H54 (cell line): ENCODE measurements at places on chromosomes 1 and 21.

DNA sequence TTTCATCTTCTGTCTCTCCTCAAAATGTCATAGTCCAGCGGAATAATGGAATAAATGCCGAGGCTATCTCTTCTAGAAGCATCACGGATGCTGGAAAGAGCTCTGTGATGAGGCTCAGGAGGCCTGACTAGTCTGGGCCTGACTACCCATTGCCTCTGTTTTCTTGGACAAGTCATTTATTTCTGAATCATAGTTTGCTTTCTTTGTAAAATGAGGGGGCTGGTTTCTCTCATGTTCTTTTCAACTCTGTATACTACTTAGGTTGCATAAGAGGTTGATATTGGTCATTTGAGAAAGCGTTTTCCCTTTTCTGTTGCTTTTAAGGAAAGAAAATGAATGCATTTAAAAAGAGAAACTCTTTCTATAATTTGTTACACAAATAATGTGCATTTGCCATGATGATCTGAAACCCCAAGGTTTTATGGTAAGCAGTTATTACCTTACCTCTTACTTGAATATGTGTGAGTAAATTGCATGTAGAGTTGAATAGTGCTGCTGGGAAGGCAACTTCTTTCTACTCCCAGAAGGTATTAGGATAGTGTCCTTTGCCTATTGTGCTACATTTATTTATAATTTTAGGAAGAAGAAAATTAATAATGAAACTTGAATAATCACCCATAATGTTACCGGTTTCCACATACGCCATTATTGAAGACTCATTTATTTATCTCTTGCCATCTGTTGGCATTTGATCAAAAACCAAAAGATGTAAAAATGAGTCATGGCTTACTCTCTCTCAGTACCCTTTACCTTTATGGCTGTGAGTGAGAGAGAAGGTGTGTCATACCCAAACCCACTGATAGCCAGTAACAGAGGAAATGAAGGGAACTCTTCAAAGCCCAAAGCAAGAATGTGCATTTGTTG is 179.1 kb downstream of the FASLG start:
- no peak for DNase-seq

DNA sequence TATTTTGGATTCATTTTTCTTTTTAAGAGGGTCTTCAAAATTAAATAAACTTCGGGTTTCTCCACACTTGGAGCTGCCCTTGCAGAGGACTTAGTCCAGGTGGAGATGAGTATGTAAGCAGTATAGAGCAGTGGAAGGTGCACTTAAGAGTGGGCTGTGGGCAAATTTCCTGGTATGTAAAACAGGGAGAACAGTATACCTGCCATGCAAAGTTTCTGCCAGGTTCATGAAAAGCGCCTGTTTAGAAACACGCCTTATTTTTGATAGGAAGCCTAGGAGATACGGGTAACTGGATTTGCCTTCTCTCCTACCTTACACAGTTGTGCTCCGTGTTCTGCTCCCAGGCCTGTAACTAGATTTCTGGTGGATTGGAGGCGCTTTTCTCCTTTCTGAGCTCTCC is 1.2 kb downstream of the KDM4A start:
- DNase-seq = no peak

GRCh38 chr1:112000048-112000447 is 10.6 kb upstream of the KCND3 start:
- no peak for DNase-seq

GRCh38 chr1:176462674-176463378 is at the start of gene PAPPA2:
PAPPA2 (plus strand) TSS chr1:176463175; CDS start chr1:176556323, 93,148 bp downstream.
- DNase-seq = no peak

DNA sequence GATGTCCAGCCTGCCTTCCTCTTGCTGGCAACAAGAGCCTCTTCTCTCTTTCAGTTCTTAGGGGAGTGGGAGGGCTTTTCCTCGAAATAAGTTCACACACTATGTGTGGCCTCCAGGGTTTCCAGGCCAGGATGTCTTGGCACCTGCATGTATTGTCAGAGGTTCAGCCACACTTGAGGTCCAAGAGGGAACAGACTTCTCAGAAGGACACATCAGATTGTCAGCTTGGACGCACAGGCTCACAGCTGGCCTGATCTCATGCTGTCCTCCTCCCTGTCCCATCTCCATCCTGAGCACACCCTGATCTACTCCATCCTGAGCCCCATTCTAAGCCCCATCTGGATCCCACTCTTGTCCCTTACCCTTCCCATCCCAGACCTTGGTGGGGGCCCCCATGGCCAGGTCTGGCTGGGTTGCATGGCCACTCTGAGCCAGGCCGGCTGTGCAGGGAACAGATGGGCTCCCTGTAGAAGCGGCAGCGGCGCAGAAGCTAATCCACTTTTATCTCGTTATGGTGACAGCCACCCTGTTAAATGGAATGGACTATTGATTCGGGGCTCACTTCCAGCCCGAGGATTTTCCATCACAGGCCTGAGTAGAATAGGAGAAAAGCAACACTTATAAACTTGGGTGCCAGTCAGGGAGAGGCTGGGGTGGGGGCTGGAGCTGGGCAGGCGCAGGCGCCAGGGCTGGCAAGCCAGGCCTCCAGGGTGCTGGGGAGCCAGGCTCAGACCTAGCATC is 85.1 kb upstream of the CSF3R start:
- DNase-seq = no peak

- no peak for DNase-seq
These were observed 2569.4 kb upstream of the TPTE start for GRCh38 chr21:7951854-7952519.

GRCh38 chr1:98323906-98324358 is 337.6 kb upstream of the SNX7 start:
- no peak for DNase-seq

GRCh38 chr1:101394041-101394440 is 157.2 kb downstream of the S1PR1 start:
- no peak for DNase-seq

DNA sequence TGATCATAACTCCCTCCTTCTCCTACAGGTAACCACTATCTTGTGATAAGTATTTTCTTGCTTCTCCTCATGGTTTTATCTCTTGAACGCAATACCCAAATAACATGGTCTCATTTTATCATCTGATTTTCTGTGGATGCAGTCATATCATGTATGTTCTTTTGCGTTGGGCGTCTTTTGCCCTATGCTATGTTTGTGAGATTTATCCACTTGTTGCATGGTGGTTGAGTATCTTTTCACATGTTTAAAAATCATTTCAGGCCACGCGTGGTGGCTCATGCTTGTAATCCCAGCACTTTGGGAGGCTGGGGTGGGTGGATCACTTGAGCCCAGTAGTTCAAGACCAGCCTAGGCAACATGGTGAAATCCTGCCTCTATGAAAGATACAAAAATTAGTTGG is 15.6 kb downstream of the PADI3 start:
- no peak for DNase-seq

DNA sequence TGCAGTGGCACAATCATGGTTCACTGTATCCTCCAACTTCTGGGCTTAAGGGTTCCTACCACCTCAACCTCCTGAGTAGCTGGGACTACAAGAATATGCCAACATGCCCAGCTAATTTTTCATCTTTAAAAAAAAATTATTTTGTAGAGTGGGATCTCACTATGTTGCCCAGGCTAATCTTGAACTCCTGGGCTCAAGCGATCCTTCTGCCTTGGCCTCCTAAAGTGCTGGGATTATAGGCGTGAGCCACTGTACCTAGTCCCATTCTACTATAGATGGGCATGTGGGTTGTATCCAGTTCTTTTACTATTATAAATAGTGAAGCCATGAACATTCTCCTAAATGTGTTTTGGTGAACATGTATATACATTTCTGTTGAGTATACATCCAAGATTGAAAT is 57.9 kb upstream of the PAXBP1 start:
- no peak for DNase-seq

DNA sequence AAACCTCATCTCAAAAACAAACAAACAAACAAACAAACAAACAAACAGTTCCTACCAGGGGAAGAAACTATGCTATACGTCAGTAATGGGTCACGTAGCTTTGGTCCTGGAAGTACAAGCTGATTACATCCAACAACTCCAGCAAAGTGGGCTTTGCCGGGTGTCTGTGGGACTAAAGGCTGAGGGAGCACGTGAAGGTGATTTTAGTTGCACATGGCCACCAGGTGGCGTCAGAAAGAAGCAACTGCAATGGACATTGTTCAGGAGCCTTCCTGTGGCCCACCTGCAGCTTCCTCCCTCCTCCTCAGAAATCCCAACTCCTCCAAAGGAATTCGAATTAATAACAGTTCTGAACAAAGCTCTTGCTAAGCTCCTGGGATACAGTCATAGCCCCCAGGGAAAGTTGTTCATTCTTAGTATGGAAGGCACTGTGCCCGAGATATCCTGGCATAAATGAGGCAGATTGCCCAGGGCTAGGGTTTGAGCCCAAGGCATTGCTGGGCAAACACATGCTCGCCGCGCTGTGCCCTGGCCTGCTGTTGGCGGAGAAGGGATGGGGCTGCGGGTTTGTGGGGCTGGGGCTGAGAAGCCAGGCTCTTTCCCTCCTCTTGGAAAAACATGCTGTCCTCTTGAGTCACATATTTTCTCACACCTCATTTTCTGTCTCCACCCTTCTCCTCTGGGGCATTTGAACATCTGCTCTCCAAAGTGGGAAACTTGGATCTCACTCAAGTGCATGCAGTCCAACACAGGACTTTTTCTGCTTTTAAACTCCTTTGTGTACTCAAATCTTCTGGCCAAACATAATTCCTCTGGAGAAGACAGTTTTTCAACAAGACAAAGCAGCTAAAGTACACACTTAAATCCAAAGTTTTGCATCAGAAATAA is 28.6 kb downstream of the AKNAD1 start:
- peak; percentile 41 for DNase-seq

- no peak for DNase-seq
These were observed 11.8 kb upstream of the RHBDL2 start for GRCh38 chr1:38953433-38953860.

- no peak for DNase-seq
These were observed 5.3 kb upstream of the PRRC2C start for GRCh38 chr1:171480035-171480434.

DNA sequence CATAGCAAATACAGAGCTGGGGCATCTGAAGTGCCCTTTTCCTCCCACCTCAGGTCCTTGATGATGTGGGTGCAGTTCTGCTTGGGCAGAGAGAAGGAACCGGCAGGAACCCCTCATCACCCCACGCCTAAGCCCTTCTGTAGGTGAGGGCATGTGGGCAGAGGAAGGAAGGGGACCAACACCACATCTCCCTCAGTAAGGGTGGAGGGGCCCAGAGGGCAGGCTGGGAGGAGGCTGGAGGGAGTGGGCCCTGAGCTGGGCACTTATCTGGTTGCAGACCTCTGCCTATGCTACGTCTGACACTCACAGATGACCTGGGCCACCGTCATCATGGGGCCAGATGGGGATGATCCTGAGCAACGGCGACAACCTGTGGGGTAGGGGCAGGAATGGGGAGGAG is 11.0 kb downstream of the ZNF687 start:
- DNase-seq = no peak

GRCh38 chr1:62090016-62090415 is 104.6 kb upstream of the L1TD1 start:
- DNase-seq = no peak

DNA sequence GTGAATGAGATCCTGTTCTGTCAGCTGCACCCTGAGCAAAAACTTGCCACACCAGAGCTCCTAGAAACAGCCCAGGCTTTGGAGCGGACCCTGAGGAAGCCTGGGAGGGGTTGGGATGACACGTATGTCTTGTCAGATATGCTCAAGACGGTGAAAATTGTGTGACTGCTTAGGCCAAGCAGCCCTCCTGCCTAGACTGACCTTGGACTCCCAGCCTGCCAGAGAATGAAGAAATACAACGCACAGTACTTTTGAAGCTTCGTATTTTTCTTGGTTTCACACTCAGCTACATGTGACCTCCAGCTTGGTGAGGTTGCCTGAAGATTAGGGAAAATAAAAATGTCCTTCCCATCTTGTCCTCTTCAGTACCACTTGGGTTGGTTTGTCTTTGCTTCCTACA is 15.1 kb downstream of the METTL13 start:
- no peak for DNase-seq

DNA sequence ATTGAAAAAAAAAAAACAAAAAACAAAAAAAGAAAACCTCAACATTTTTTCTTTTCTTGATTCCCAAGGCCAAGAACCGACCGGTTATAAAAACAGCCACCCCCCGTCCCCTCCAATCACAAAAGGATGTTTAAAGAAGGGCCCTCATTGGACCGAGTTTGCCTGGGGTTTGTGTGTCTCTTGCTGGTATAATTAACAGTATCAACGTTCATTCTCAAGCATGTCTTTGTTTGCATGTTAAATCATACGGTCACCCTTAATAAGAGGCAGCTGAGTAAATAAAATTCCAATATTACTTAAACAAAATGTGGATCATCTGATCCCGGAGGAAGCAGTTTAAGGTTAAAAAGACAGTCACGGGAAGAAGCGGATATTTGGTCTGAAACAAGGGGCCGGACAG is 201.1 kb downstream of the PRDM2 start:
- no peak for DNase-seq

- DNase-seq = no peak
These were observed 23.7 kb upstream of the HFM1 start for GRCh38 chr1:91428182-91428798.

DNA sequence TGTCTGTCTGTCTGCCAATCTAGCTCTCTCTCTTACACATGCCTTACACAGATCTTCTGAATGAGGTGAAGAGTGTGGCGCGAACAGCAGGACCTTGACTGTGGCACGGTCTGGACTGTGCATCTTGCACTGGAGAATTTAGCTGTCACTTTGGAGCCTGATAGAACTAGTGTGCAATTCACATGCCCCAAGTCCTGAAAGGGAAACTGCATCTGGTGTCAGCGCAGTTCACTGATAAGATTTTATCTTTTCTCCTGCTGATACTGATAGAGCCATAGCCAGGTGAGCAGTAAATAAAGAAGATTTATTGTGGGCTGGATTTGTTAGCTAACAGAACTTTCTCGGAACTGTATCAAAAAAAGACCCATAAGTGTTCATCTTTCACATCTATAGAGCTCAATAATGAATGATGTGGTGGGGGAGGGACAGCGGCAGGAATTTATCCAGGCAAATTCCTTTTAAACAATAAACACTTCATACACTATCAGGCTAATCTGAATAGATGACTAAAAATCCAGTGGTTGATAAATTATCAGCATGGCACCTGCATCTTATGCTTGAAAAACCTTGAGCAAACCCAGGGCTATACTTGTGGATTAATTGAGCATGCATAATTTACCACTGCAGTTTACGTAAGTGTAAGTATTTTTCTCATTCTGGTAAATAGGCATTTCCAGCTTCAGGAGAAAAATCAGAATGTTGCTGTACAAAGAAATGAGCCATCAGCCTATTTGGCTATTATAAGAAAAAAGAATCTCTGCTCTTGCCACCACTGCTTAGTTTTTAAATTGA is 104.1 kb downstream of the NTNG1 start:
- DNase-seq = no peak

GRCh38 chr1:8155528-8156186 is 129.5 kb upstream of the ERRFI1 start:
- DNase-seq = no peak

GRCh38 chr21:24395320-24395923 is 1211.9 kb downstream of the MRPL39 start:
- DNase-seq = no peak

- no peak for DNase-seq
These were observed 204.6 kb downstream of the PTBP2 start for GRCh38 chr1:96926176-96926575.

DNA sequence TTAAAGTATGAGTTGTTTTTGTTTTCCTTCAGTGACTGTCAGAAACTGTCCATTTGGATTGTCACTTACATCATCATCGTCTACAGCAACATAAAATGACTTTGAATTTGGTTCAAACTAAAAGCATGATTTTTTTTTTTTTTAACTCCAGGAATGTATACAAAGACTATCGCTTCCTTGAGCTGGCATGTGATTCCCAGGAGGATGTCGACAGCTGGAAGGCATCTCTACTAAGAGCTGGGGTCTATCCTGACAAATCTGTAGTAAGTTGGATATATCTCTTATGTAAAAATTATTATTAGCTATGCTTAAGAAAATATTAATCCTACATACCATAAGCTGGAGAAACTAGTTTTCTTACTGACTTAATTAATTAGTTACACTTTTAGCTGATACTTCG is 111.9 kb upstream of the C1orf105 start:
- no peak for DNase-seq
